Activated CD8-positive, alpha-beta memory T cell treated with anti-CD3 and anti-CD28 coated beads for 1 hour (primary cell): ENCODE measurements at places on chromosomes 6 and 20.

- DNase-seq = no peak
Observed at GRCh38 chr20:64105846-64106434, 1.4 kb downstream of the NPBWR2 start.

- no peak for DNase-seq
Observed at GRCh38 chr6:38034274-38034914, 214.9 kb downstream of the ZFAND3 start.

- no peak for DNase-seq
Observed at GRCh38 chr6:14174226-14174625, 56.7 kb downstream of the CD83 start.

GRCh38 chr6:137046871-137047412 lies 2.2 kb upstream of the IL20RA start:
- no peak for DNase-seq

DNA sequence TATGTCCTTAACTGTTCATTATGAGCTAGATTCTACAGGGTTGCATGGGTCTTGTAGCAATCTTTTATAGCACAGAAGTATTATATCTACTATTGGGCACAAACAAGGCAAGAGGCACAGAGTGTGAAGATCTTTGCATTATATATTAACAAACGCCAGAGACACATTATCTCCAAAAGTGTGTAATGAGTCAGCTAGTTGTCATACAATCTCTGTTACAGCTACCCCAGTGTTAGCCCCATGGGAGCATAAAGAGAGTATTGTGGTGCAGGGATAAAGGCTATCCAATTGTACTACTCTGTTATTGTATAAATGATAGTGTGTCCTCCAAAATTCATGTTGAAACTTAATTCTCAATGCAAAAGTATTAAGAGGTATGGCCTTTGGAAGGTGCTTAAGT lies 148.4 kb upstream of the RIMS1 start:
- DNase-seq = no peak

DNA sequence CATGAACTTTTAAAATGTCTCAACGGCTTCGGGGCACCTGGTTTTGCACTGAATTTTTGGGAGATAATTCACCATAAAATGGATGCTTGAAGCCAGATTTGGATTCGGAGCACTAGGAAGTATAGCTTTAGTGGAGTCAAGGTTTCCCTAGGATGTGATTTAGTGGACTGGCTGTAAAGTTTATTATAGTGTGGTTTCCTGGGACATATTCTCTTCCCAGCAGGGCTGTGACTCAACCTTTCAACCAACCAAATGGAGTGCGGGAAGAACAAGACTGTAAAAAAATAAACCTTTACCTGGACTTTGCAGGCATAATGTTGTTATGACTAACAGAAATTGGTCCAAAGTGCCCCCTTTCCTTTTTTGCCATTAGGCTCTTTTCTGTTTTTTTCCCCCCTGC lies 327.4 kb upstream of the MAN1A1 start:
- DNase-seq = no peak

GRCh38 chr6:30554962-30555815 lies 1.1 kb downstream of the GNL1 start:
- no peak for DNase-seq

- DNase-seq = no peak
Observed at GRCh38 chr20:7703996-7704395, 236.3 kb downstream of the HAO1 start.

DNA sequence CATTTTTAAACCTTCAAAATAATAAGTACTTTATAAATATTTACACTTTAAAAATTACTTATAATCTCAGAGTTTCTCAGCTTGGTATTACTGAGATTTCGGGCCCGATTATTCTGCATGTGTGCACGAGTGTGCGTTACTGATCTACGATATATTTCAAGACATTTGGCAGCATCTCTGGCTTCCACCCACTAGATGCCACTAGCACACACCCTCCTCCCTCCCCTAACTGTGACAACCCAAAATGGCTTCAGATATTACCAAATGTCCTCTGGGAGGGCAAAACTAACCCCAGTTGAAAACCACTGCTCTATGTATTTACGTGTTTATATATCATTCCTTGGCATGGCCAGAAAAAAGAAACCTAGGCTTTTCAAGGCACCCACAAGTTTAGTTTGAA lies 95.9 kb downstream of the FYN start:
- no peak for DNase-seq

GRCh38 chr6:79240509-79240908 lies 6.0 kb upstream of the HMGN3 start:
- no peak for DNase-seq

- no peak for DNase-seq
Observed at GRCh38 chr6:55569638-55570037, 9.4 kb downstream of the HMGCLL1 start.

DNA sequence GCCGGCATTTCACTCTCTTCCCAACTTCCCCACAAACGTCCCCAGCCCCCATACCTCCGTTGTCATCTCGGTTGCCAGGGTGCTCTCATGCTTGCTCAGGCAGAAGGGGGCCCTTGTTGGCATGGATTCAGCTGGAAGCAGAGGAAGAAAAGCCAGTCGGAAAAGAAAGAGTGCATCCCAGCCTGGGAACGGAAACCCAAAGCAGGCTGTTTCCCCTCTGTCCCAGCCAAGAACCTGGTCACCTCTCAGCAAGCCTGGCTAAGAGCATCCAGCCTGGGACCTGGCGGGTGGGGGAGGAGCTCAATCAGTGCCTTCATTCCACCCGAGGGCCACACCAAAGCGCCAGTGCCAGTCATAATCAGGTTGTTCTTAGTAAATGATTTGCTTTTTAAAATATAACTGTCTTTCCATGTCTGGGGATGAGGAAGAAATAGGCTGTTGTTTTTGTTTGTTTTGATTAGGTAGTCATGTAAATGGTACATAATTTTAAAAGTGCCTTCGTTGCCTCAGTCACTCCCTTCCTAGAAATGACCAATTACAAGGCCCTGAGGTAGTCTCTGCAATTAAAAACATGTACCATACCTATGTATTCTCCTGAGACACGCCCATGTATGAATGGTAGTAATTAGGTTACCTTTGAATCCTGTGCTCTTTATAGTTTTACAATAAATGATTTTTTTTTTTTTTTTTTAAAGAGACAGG lies 21.1 kb downstream of the CHMP4B start:
- DNase-seq = no peak

DNA sequence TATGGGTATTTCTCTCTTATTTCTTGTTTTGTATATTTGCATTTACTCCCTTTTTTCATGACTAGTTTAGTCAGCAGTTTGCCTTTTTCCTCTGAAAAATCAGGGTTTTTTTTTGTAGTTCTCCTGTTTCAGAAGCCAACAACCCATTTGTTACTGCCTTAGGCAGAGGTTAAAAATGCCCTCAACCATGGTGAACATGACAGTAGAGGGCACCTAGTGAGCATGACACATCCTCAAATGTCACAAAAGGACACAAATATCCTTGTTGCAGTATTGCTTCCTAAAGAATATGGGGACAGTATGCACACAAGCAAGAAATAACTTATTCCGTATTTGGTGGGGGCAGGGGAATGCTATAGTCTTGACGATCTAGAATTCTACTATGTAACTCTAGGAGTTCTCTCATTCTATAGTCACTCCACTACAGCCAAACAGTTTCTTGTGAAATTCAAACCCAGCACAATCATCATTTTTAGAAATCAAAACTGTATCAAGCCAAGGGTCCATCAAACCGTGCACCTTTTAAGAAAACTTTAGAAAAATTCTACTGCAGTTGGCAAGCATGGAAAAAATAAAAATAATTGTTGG lies 47.0 kb downstream of the GOPC start:
- no peak for DNase-seq

- DNase-seq = no peak
Observed at GRCh38 chr20:43959079-43959919, 44.6 kb downstream of the TOX2 start.

GRCh38 chr6:44942201-44942600 lies 385.9 kb upstream of the RUNX2 start:
- DNase-seq = no peak

- DNase-seq = no peak
Observed at GRCh38 chr6:11412616-11413015, 124.9 kb upstream of the TMEM170B start.

GRCh38 chr6:43308101-43308989 lies at the start of gene CRIP3:
Gene CRIP3, minus strand, starts transcription at chr6:43308826. Its CDS starts 34 bp downstream, at chr6:43308792.
- DNase-seq = peak; percentile 37

DNA sequence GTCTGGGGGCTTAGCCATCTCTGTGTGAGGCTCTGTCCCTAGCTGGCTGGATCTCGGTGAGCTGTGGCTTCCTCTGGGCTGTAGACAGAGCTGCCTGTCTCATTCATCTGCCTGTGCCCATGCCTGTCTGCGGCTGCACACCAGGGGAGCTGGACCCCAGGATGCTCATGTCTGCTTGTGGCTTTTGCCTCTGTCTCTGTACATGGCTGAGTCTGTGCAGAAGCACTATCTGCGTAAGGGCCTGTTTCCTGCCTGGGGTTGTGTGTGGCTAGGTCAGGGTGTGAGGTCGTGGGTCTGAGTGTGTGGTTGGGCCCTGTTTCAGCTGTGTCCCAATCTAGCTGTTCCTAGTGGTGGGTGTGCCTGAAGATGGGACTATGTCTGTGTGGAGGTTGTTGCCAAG lies 68.2 kb downstream of the CDH22 start:
- DNase-seq = no peak

- no peak for DNase-seq
Observed at GRCh38 chr6:106315765-106316374, 9.7 kb downstream of the ATG5 start.

GRCh38 chr6:163414117-163414945 lies at the start of gene QKI:
Gene QKI, plus strand, starts transcription at chr6:163414718. Its CDS starts 476 bp downstream, at chr6:163415194.
- peak; percentile 75 for DNase-seq

DNA sequence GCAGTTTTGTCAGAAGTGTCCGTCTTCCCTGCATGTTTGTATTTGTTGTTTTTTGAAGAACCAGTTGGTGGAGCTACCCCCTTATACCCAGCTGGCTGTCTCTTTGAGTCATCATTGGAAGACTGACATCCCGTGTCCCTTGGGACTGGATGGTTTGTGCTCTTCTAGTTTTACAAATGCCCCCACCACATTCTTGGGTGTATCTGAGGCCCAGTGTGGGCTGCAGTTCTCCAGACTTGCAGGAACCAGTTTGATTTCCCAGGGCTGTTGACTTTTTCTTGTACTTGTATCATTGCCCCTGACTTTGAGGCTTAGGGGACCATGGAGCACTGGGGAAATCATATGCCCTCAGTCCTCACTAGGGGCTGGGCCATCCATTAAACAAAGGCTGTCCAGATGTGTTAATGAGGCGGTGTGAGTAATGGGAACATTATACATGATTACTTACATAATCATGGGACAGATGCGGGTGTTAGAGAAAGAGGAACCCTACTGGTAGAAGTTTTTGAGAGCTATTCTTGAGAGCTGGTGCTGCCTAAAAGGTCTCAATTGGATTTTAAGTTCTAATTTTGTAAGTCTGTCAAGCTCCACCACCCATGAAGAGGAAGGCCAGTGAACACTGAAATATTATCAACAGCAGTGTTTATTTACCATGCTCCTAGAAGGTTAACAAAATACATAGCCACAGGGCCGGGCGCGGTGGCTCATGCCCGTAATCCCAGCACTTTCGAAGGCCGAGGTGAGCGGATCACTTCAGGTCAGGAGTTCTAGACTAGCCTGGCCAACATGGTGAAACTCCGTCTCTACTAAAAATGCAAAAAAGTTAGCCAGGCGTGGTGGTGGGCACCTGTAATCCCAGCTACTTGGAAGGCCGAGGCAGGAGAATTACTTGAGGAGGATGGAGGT lies 8.5 kb downstream of the JARID2 start:
- no peak for DNase-seq

DNA sequence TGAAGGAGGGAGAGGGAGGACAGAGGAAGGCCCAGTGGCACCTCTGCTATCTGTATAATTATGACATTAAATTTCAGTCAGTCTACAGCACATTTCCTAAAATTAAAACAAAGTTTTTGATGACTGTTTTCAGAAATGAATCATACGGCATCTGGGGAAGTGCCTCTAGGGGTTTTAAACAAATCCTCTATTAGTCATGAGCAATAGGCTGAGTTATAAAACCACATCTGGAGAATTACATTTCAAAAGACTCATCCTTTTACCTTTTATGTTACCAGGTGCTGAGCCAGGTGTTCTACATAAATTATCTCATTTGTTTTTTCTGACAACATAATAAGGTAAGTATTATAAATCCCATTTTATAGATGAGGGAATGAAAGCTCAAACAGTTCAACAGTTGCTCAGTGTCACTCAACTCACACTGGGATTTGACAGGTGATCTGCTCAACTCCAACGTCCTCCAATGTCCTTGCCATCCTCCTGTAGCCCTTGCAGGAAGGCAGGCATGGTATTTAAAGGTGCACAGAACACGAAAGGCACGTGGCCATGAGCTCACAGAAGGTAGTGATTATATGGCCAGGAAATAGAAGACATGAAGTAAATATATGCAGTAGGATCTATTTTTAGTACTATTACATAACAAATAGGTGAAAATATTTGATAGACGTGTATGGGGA lies 184.2 kb upstream of the MAN1A1 start:
- no peak for DNase-seq

DNA sequence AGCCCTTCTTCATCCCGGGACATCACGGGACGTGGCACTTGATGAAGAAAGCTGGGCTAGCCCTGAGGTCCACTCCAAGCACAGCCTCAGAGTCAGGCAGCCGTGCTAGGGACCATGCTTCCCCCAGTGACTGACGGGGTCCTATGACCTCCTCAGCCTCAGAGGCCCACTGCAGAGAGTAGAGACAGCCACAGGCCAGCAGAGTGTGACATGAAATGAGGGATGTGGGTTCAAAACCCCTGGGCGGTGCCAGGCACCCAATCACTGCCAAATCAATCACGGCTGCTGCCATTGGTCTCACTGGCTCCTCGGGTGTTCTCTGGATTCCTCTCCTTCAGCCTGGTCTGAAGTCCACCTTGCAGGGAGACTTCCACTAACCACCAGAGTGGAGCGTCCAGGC lies 197.7 kb upstream of the CDH4 start:
- no peak for DNase-seq

GRCh38 chr6:13524801-13525508 lies 37.6 kb upstream of the GFOD1 start:
- no peak for DNase-seq

GRCh38 chr6:138973466-138974153 lies 14.4 kb downstream of the REPS1 start:
- no peak for DNase-seq

DNA sequence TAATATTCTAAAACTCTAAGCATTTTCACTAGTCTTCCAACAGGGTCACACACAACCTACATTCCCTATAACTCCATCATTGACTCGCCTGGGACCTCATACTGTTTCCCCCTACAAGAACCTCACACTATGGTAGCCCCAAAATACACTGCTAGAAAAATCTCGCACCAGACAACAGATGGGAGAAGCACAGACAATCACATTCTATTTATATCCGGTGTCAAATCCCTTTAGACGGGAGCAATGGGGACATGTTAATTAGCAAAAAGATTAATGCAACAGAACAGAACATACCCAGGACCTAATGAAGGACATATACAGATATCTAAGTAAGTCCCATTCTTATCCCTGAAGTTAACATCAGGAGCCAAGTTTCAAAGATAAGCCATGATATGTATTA lies 33.6 kb downstream of the TMX4 start:
- no peak for DNase-seq
